ENCODE measurements at places on chromosomes 7 and 10. TPM values are rescaled to one million over a fixed set of nuclear protein-coding genes. Genes with fewer than 3 reads are reported as not detected.

Gene HYAL4
- 0.64 TPM for total RNA-seq

Gene MLXIPL
- not detected for total RNA-seq

Gene EGR2
- total RNA-seq = 1.7 TPM

Gene FKBP9
- total RNA-seq = 224 TPM

Gene BTBD16
- not detected for total RNA-seq

Gene UNC5B
- total RNA-seq = 37.0 TPM

Gene DKK1
- total RNA-seq = 84.4 TPM

Gene SORCS1
- total RNA-seq = not detected

Gene ZNF33A
- total RNA-seq = 13.2 TPM

Gene FAM24B
- total RNA-seq = 2.9 TPM

DNA sequence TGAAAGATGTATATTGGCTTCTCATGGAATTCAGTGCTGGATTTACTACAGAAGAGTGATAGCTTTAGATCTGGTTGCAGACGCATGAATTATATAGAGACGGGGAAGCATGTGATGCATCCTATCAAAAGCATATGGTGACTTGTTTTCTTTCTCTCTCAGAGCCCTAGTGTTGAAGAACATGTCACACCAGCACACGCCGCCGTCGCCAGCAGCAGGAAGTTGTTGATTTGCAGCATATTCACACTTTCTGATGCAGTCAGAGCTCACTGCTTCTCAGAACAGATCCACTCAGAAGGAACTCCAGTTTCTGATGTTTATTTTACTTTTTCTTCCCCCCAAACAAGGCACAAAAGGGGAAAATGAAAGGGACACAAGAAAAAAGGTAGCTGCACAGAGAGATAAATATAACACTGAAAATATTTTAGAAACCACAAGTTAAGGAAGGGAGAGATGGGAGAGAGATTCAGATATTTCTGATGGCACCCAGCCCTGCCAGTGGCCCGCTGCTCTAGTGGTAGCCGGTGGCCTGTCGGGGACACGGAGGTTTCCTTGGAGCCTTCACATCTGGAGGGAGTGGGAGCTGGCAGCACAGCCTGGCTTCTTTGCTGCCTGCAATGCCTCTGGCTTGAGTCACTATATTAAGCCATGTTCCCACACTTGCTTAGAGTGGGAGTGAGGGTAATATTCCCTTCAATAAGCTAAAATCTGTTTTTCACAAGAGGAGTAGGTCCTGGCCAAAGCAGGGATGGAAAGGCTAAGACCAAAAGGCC lies 123.2 kb downstream of the NRP1 start:
- DNase-seq = peak; percentile 94

DNA sequence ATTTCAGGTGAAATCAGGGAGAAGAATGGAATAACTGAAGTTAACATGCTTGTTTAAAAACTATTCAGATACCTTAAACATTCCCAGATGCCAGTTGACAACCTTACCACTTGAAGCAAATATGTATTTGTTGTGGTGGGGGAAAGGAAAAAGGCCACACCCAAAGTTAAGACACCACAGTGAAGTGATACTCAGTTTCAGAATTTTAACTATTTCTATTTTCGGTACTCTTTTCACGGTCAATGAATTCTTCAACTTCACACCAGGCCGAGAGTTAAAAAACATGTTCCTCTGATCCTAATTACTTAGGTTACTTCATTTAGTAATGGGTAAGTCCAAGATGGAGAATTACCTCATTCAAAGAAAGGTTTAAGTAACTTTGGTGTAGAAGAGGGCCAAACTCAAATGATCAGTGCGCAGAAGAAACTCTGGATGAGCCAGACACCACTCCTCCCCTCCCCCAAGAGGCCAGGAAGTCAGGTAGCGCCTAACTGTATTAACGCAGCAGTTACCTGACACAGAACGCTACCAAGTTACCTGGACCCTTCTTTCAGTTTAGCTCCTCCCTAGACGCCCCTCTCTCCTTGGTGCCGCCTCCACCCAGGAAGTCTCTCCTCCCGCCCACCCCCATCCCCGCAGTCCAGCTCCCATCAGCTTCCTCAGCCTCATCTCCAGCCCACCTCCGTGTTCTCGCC lies 700 bp downstream of the MTPN start:
- no peak for DNase-seq

GRCh38 chr7:84137812-84138211 lies 56.8 kb downstream of the SEMA3A start:
- no peak for DNase-seq

GRCh38 chr10:103467406-103467805 lies 8.7 kb upstream of the CALHM1 start:
- DNase-seq = no peak

GRCh38 chr7:9189703-9190102 lies 756.3 kb downstream of the NXPH1 start:
- DNase-seq = no peak

DNA sequence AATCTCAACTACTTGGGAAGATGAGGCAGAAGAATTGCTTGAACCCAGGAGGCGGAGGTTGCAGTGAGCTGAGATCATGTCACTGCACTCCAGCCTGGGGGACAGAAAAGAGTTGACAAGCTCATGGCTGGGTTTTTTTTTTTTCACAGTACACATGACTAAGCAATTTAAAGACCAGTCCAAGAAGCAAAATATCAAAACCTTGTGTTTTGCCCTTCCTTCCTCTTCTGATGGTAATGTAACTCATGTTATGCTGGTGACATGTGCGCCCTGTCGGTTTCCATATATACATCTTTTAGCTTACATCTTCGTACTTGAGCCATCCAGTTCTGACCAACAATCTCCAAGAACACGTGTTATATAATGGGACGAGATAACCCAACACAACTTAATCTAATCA lies 237.7 kb upstream of the PLXDC2 start:
- DNase-seq = no peak

- DNase-seq = no peak
These were observed 1.0 kb upstream of the COL13A1 start for GRCh38 chr10:69800665-69801064.

- DNase-seq = peak; percentile 77
These were observed 2.2 kb upstream of the ANTXRL start for GRCh38 chr10:46284286-46285229.

DNA sequence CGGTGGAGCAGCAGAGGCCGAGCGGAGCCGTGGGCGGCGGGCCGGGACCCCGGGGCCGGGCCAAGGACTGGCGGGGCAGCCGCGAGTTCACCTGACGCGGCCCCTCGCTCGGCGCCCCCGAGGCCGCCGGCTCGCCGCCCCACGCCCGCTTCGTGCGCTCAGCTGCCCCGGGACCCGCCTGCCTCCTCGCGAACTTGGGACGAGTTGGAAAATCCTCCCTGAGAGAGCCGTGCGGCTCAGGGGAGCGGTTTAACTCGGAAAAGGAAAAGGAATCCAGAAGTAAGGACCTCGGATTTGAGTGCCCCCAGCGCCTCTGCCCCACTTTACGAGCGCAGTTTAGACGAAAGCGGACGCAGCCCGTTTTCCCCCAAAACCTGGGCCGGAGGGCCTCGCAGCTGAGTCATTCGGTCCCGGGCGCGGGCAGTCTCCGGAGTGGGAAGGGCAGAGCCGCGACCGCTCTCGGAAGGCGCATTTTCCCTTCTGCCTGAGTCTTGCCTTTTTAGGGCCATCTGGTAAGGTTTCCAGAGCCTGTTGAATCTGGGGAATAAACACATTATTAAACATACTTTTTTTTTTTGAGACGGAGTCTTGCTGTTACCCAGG lies 744 bp downstream of the CREM start:
- peak; percentile 75 for DNase-seq

DNA sequence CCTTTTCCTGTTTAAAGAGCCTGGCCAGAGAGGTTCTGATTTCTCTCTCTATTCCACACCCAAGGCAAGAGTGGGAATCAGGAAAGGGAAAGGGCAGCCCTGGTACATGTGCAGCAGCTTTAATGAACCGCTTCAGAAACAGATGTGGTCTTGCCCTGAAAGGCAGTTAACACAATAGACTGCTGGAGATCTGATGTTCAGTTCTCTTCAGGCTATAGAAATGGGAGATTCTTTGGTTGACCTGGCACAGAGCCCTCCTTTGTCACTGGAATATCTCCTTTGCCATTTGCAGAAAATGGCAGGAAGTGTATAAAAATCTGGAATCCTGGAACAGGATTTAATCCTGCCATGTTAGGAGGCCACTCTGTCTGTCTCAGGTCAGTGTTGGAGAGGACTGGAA lies 36.3 kb upstream of the EXOC6 start:
- no peak for DNase-seq

GRCh38 chr10:124543971-124544370 lies 82.3 kb downstream of the LHPP start:
- DNase-seq = no peak

- DNase-seq = no peak
These were observed 36.5 kb downstream of the CAMK2B start for GRCh38 chr7:44288811-44289340.

DNA sequence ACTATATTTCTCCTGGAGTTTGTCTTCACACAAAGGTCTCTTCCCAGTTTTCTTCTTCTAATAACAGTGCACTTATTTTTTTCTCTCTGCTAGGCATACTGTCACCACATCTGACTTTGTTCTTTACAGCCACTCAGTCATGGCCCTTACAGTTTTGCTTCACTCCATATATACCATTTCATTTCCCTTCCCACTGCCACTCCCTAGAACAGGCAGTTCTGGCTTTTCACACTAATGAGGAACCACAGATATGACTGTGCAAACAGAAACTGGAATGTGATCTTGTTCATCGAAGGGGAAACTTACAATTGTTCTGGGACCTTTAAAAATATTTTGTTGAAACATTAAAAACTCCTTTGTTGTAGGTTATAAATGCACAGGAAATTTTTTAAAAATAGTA lies 67.3 kb downstream of the EPDR1 start:
- no peak for DNase-seq

DNA sequence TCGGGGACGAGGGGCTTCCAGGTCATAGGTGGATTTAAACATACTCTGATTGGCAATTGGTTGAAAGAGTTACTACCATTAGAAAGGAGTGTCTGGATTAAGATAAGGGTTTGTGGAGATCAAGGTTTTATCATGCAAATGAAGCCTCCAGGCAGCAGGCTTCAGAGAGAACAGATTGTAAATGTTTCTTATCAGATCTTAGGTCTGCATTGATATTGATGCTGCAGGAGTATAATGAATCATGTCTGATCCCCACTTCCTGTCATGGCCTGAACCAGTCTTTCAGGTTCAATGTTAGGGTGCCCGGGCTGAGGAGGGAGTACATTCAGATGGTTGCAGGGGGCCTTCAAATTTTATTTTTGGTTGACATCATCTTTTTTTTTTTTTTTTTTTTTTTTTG lies 51.4 kb downstream of the SH3PXD2A start:
- DNase-seq = no peak

DNA sequence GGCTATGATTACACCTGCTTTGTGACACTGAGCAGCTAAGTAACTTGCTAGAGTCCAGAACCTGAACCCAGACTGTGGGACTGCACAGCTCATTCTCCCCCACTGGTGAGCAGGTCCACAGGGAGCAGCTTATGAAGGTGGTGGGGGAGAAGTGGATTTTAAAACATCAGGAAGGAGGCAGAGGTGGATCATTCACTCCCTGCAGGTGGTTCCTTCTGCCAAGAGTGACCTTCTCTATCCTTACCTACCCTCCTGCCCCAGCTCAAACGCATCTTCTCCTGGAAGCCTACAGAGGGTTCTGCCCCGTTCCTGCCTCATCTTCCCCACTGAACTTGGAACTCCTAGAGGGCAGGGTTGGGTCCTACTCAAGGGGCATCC lies 539 bp upstream of the FAM241B start:
- no peak for DNase-seq

- no peak for DNase-seq
These were observed 396.3 kb downstream of the RPS24 start for GRCh38 chr10:78429984-78430383.

DNA sequence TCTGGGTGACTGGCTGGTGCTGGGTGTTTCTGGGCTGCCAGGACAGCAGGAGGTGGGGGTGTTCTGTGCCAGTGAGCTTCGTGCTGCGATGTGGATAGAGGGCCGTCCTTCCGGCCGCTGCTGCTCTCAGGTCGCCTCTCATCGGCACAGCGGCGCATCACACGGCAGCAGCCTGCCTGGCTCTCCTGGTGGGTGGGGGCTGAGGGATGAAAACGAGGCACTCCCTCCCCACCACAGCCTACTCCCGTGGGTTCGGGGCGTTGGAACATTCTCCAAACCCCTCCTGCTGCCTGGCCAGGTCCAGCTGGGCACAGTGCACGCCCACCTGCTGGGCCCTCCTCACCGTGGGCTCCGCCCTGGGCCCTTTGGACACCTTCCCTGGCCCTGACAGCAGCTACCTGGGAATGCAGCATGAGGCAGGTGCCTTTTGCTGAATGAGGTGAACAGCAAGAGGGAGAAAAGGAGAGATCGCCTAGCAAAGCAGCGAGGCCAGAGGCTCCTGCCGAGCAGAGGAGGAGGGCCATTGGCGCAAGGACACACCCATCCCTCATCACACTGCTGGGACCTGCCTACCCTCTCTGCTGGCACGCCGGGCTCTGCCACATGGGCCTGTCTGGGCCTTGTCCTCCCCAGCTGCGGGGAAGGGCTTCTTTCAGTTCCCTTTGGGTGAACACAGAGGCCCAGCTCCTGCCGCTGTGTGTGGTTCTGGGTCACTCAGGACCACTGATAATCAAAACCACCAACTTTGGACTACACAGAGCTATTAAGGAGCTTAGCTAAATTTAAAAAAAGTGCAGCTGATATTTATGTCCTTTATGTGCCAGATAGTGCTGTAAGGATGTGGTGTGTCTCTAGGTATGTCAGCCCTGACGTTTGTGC lies 33.4 kb downstream of the INPP5A start:
- no peak for DNase-seq

- DNase-seq = no peak
These were observed 51.1 kb upstream of the MEOX2 start for GRCh38 chr7:15737601-15738000.

GRCh38 chr7:67847092-67847787 lies 850.6 kb downstream of the TYW1 start:
- no peak for DNase-seq

DNA sequence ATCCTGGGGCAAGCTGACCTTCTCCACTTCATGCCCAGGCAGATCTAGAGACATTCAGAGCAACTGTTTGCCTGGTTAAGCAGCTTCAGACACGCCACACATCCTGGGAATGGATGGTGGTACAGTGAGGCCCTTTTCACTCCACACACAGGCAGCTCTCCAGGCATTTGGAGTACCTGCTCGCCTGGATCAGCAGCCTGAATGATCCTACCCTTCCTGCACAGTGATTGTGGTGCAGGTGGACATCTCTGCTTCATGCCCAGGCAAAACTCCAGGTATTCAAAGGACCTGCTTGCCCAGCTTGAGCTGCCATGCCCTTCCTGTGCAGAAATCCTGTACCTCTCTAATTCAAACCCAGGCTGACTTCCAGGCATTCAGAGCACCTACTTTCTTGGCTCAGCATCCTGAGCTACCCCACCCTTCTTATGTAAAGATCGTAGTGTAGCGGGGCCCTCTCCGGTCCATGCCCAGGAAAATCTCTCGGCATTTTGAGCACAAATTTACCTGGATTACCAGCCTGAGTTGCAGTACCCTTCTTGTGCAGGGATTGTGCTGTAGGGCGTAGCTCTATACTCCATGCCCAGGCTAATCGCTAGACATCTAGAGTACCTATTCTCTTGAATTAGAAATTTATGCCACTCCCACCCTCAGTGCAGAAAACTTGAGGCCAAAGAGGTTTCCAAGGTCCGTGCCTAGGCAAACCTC lies 972.8 kb downstream of the ANKRD7 start:
- DNase-seq = no peak

GRCh38 chr10:71623098-71623985 lies 96.2 kb downstream of the C10orf105 start:
- DNase-seq = peak; percentile 14

GRCh38 chr10:130226012-130226411 lies 89.8 kb downstream of the GLRX3 start:
- no peak for DNase-seq

Data from fibroblast of villous mesenchyme (primary cell).